ENCODE measurements at places on chromosomes 2 and 18. TPM values are rescaled to one million over a fixed set of nuclear protein-coding genes. Genes with fewer than 3 reads are reported as not detected.
A peak's percentile ranks its signal among the peaks of the same experiment; 100 is the strongest.

GRCh38 chr18:58042826-58043490, 1.1 kb upstream of the NEDD4L start:
- DNase-seq, result no peak

The DRC1 gene
- total RNA-seq, result not detected

DNA sequence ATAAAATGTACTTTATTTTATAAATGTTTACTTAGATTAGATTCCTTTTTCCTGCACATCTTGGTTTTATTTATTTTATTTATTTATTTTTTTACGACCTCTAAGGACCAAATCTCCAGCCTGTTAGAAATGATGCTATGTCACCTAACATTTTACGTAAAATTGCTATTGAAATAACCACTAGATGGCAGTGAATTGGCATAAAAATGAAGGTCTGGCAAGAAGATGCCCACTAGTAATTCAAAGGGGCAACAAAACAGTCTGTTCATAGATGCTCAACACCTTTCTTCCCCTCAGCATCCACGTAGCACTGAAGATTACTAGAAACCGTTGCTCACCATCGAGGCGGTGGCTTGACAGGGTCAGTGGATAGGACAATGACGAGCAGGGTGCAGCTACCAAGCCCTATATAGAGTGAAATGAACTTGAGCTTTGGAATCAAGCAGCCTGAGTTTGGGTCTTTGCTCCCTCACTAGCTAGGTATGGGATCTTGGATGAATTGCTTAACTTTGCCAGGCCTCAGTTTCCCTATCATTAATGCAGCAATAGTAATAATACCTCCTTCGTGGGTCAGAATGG, 128.7 kb upstream of the L3MBTL4 start:
- DNase-seq, result peak; percentile 9

- DNase-seq, result no peak
Measured at GRCh38 chr2:96537734-96538486, 1.4 kb downstream of the ARID5A start.

DNA sequence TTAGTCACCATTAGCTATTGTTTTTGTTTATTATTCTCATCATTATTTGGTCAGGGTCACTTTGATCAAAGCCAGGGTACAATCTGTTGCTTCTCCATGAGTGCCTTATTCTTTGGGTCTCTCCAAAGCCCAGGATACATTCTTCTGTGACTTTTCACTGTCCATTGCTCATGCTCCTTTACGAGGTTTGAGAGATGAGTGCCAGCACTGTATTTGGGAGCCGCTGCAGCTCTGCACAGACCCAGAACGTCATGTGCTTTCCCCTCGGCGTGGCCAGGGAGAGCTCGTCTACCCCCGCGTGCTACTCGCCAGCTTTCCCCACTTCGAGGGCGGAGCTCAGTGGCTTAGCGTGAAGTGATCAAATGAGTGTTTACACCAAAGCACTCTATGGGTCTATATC, 123.7 kb downstream of the COL6A3 start:
- peak; percentile 87 for DNase-seq

DNA sequence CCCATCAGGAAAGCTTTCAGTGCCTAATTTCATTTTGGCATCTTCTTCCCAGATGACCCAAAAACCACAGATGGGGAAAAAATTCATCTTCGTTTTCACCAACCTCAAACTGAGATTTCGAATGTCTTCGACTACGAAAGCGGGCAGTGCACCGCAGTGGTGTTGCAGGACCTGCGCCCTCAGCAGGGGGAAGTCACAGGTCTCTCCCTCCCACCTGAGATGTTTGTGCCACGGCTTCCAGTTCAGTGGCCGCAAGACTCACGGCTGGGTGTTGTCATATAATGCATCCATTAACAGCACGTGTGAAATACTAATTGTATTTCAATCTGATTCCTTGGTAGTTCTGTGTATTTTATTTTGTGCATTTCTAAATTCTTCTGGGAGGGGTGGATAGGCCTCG, 66.2 kb upstream of the SALL3 start:
- no peak for DNase-seq

GRCh38 chr2:27664154-27664574, 475 bp downstream of the SLC4A1AP start:
- no peak for DNase-seq

GRCh38 chr18:47246027-47246971, 5.2 kb downstream of the SKOR2 start:
- no peak for DNase-seq

DNA sequence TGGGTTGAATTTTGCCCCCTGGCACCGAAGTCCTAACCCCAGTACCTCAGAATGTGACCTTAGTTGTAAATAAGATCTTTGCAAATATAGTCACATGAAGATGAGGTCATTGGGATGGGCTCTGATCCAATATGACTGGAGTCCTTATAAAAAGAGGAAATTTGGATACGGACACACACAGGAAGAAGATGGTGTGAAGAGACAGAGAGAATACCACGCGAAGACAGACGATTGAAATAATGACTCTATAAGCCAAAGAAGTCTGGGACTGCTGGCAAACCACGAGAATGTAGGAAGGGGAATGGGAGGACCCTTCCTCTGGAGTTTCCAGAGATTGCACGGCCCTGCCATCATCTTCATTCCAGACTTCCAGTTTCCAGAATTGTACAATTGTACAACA, 98.6 kb downstream of the CPO start:
- no peak for DNase-seq

DNA sequence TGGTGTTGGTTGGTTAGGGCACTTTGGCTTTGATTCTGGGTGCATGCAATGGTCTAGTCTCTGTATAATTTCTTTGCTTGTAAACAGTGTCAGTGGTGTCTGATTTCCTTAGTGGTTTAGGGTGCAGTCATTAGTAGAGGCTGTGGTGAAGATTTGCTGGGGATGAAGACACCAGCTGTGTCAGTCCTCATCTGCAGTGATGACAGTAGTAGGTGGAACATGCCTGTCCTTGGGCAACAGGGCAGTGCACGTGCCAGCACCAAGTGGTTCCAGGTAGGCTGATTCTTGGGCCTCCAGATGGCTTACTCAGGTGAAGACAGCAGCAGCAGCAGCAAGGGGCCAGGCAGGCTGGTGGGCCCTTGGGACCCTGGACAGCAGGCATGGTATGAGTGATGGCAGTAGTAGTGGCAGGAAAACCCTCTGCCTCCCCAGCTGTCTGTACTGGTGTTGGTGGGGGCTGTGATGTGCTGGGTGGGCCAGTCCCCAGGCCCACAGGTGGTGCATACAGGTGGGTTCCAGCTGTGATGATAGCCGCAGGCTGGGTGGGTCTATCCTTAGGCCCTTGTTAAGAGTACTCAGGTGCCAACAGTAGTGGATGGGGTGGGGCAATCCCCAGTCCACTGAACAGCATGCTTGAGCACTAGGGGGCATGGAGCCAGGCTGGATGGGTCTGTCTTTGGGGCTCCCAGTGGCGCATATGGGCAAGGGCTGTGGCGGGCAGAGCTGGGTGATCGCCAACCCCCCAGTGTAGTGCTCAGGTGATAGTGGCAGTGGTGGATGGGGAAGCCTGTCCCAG, 140.7 kb upstream of the THUMPD2 start:
- DNase-seq, result no peak
